ENCODE measurements at places on chromosomes 4 and X.
A peak's percentile ranks its signal among the peaks of the same experiment; 100 is the strongest.

GRCh38 chr4:172497321-172497720, 671.3 kb upstream of the GALNT7 start:
- DNase-seq, result no peak

GRCh38 chr4:28228561-28229491, 1368.2 kb downstream of the STIM2 start:
- DNase-seq, result peak; percentile 27

DNA sequence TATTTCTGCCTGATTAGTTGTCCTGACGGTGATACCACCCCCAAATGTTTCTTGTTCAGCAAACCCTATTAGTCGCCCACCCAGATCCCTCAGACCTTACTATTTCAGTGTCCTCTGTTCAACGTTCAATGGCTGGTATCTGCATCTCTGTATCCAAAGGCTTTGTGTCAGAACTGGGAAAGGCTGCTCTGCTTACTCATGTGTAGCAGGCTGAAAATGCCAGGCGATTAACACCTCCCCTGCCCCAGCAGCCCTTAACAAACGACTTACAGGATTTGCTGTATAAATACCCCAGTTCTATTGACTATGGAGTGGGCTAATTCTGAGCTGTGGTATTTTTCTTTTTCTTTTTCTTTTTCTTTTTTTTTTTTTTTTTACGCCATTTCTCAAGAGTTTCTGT, 415.0 kb downstream of the ZNF674 start:
- no peak for DNase-seq

DNA sequence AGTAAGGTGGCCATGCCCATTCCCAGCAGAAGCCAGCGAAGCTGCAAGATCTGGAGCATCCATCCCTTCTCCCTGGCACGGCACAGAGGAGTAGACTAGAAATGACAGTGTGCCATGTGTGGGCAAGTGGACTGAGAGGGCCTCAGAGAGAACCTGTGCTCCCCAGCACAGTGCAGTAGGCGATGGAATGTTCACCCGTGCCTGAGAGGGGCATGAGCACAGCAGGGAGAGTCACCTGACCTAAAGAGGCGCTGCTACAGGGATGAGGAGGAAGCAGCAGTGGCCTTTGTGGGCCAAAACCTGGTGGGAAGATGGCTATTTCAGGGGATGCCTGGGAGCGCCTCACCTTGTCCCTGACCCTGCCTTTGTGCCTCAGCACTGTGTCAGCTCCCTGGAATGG, 8.0 kb upstream of the CDKN2AIP start:
- DNase-seq, result no peak

GRCh38 chr4:15043226-15043625, 40.9 kb downstream of the CPEB2 start:
- DNase-seq, result no peak

DNA sequence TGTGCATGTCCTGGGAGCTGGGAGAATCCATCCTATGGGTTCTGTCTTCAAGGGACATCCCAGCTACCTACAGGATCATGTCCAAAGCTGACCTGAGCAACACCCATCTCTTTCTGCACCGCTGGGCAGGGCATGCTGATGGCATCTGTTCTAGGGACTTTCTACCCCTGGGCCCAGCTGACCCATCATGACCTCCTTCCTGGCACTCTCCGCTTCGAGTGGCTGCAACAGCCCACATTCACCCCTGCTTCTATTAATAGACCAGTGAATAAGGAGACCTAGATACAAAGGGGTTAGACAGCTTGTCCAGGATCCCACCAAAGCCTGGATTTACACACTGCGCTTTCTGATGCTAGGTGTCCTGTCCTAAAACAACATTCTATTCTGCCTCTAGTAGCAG, 44.6 kb upstream of the GPR173 start:
- DNase-seq, result no peak

- DNase-seq, result no peak
These were observed 20.2 kb downstream of the APLN start for GRCh38 chrX:129634541-129634940.

DNA sequence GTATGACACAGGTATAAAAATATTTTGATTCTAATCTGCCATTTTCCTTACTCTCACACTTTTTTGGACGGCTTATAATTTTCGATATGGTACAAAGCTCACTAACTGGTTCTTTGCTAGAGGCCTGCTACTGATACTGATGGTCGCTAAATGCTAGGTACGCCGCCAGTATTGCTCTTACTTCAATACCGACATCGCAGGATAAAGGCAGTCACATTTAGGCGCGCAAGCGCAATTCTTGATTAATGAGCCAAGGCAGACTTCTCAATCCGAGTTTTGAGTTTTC, 557 bp upstream of the USP38 start:
- no peak for DNase-seq

Measured in AG04450 (cell line).